ENCODE measurements at places on chromosomes 4 and X.
A peak's percentile ranks its signal among the peaks of the same experiment; 100 is the strongest.

DNA sequence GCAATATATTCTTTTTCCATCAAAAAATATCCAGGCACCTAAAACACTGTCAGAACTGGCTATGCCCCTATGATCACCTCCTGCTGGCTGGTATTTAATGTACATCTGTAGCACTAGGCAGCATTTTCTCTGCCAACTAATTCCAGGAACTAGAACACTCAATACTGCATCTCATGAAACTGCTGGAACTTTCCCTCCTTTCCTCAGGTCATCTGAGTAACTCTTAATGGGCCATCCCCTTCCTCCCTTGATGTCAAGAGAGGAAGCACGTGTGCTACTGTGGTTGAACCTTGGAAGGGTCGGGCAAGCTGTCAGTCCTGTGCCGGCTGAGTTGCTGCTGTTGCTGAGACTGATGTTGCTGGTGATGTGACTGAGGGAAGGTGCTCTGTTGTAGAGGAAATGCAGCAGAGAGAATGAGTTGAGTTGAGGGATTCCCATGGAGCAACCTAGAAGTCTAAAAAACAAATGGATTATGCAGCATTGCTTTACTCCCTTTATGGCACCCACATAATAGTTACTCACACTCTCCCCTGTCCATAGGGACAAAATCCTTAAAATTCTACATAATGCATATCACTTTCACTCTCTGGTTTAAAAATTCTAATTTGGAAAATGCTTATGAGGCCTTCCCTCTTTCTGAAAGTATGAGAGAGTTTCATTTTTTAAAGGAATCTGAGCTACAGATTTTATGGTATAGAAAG, 39.5 kb downstream of the TMEM165 start:
- DNase-seq, result no peak

- peak; percentile 35 for DNase-seq
Measured at GRCh38 chr4:8192748-8193738, 6.0 kb upstream of the SH3TC1 start.

GRCh38 chr4:85808864-85809263, 333.9 kb downstream of the ARHGAP24 start:
- DNase-seq, result no peak

DNA sequence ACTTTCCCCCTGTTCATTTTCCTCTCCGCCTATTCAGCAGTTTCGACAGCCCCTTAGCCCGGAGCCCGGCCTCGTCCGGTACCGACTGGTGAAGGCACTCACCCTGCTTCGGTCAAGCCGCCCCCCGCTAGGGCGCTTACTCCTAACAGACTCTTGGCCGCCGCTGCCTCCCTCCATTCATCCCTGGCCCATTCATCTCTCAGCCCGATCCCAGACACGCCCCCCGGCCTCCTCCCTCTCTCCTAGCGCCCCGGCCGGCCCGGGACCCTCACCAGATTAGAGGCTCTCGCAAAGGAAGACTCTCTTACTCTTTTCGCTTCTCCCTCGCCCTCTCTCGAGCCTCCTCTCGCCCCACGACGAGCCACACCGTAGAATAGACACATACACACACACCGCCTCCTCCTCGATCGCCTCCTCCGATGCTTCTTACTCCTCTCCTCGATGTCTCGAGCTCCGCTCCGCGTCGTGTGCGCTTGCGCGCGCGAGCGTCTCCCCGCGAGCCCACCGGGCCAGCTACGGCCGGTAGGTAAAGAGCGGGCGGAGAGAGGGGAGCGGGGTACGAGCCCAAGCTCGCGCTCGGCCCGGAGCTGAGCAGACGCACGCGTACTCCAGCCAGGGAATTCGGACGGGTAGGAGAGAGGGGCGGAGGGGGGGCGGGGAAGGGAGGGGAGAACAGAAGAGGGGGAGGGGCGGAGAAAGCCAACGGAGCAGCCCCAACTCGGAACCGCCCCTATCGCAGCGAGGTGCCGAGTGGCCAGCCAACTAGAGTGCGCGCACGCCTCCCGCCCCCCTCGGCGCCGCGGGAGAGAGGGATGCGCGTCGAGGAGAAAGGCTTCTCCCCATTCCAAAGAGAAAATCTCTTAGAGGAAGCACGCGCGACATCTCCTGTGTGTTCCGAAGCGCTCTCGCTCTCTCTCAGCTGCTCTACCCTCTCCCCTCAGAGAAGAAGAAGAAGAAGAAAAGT, at the start of gene WNK3:
TSS of gene WNK3 (minus strand) at position 633 of the 964 bp plus-strand sequence.
- peak; percentile 84 for DNase-seq

DNA sequence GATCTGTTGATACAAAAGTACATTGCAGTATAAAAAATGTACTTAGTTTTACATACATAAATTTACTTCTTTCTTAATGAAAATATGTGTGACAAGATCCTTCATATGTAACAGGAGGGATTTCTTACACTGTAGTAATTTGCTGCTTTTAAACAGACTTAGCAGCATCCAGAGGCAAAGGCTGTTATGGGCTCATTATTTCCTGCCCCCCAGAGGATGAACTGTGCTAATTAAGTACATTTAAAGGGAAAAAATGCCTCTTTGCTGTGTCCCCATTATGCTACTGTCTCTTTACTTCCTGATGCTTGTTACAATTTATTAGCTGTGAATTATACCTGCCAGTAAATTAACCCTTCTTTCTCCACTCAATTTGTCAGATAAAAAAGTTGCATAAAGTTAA, 47.1 kb downstream of the NDST3 start:
- DNase-seq, result no peak

GRCh38 chrX:46642145-46642544, 68.6 kb downstream of the CHST7 start:
- no peak for DNase-seq

GRCh38 chr4:100060765-100061416, 110.8 kb upstream of the H2AZ1 start:
- no peak for DNase-seq

- DNase-seq, result no peak
Measured at GRCh38 chr4:153076861-153077260, 127.4 kb upstream of the TRIM2 start.
